ENCODE measurements at places on chromosomes 5 and 9. TPM values are rescaled to one million over a fixed set of nuclear protein-coding genes. Genes with fewer than 3 reads are reported as not detected.

DNA sequence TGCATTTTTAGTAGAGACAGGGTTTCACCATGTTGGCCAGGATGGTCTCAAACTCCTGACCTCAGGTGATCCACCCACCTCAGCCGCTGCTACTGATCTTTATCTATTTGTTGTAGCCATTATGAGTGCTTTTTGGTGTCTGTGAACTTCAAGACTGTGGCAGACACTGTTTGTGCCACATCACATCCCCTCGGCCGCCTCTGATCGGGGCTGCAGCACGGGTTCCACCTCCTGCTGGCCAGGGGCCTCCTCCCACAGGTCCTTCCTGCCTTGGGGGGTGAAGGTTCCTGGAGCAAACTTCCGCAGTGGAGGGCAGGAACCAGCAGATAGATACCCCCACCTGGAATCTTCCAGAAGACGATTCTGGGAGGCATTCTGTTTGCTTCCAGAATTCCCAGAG is 98.5 kb downstream of the C9orf50 start:
- no peak for DNase-seq

HTR1A gene
- polyA plus RNA-seq: not detected

GRCh38 chr9:131334629-131335367 is 45.3 kb downstream of the PLPP7 start:
- DNase-seq: no peak

GRCh38 chr5:118605761-118606160 is 382.6 kb downstream of the DTWD2 start:
- no peak for DNase-seq

- no peak for DNase-seq
These were observed 30.4 kb downstream of the RUSC2 start for GRCh38 chr9:35520364-35520710.

DNA sequence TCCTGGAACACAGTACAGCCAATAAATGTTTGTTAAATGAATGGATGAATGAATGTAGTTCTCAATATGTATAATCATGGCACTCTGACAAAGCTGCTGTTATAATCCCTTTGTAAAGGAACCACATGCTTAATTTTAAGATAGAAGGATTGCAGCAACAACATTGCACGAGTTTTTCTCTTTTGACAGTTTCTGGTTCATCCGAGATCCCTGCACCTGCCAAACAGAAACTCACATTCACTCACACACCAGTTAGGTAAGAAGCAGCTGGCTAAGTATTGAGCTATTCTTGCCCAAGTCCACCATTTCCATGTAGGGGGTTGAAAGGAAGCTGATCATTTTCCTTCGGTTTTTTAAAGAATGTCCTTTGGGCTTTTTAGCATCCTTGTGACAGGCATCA is 133.7 kb upstream of the MAP1B start:
- no peak for DNase-seq

DNA sequence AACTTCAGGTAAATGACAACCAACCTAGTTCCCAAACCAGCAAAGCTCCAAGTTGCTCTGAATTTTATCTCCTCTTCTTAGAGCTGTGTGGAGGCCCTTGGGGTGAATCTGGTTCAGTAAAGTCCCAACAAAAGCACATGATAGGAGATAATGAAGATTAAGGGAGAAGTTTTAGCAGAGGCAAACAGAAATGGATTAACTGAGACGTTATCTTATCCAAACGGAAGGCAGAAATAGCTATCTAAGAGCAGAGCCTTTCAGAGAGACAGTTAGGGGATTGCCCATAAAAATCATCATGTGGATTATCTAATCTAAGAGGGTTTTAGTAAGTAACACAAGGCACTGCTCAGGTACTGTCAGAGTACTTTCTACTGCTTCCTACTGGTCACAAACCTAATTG is 183.9 kb upstream of the ZNF618 start:
- no peak for DNase-seq

DNA sequence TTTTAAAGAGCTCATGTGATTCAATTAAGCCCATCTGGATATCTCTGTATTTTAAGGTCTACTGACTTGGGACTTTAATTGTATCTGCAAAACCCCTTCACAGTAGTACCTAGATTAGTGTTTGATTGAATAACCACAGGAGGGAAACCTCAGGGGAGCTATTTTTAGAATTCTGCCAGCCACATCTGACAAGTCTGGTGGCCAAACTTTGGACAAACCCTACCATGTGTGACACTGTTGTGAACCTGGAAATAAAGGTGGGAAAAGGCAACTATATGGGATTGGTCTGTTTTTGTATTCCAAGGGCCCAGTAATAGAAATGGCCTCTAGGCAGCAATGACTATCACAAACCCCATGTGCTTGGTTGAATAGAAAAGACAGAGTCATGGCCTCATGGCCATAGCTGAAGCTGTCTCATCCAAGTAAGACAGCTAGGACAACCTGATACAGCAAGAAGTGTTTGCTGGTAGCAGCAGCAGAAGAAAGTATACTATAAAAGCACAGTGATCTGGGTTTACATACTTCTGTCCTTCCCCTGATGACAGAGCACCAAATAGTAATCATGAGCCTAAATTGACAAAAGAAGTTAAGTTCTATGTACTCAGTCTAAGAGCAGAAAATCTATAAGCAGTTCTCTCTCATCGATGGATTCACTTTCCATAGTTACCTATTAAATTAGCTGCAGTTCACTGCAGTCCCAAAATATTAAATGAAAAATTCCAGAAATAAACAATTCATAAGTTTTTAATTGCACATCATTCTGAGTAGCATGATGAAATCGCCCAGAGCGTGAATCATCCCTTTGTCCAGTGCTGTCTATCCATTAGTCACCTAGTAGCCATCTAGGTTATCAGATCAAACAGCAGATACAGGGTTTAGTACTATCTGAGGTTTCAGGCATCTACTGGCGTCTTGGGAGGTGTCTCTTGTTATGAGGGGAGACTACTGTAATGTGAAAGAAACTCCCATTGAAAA is 189.8 kb downstream of the ARHGAP26 start:
- no peak for DNase-seq

DNA sequence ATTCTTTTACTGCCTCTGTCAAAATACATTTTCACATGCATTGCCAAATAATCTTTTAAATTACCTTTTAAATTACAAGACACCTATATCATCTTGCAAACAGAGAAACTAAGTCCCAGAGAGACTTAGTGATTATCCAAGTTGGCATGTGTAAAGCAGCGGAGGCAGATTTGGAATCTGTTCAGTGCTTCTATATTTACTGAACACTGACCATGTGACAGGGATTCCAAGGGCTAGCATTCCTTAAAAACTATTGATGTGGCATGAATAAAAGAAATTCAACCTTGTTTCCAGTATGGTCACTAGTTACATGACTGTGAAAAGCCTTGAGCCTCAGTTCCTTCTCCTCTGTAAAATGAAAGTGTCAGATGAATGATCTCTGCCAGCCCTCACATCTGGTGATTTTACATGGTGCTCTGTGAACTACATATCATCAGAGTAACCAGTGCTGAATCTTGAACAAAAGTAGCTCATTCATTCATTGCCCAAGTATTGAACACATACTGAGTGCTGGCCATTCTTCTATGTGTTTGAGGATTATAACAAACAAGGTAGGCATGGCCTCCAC is 71.9 kb upstream of the PPP1R2B start:
- DNase-seq: no peak

GDF9 gene
- polyA plus RNA-seq: 2.9 TPM

- no peak for DNase-seq
These were observed 53.7 kb downstream of the GGTA1 start for GRCh38 chr9:121445986-121446385.

DNA sequence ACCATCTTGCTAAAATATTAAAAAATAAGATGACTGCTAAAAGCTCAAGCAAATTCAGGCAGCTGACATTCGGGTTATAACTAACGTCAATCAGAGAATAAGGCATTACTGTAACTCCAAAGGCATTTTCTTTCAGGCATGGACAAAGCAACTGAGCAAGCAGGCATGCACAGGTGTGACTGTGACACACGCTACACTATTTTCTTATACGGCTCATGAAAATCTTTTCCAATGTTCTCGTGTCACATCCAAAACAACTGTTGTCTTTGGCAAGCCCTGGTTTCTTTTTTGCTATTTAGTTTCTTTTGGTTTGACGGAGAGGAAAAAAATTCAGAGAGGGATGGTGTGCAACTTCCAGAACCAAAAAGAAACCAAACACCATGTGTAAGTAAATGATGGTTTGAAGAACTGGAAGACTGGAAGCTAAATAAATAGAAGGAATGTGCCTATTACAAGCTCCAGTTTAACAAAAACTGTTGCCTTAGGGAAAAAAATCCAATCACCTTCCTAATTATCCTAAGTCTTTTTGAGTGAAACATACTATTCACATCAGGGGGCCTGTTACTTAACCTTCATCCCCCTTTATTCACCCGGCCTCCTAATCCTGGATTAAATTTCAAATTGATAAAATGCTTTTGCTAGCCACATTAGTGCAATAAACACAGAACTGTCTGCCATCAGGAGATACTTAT is 277.6 kb downstream of the PSAT1 start:
- no peak for DNase-seq

Measured in left renal pelvis (tissue), 4 donors.